Astrocyte (in vitro differentiated cells and primary cell): ENCODE measurements at places on chromosomes 7 and 10.

DNA sequence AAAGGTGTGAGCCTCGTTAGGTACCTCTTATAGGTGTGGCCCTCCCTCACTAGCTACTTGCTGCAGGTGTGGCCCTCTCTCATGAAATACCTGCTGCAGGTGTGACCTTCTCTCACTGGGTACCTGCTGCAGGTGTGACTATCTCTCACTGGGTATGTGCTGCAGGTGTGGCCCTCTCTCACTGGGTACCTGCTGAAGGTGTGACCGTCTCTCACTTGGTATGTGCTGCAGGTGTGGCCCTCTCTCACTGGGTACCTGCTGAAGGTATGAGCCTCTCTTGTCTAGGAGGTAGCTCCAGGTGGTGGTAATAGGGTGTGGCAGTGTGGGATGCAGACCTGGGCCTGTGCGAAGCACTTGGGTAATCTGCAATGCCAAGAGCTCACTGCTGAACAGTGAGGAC, 170.7 kb upstream of the PLPP4 start:
- no peak for DNase-seq

DNA sequence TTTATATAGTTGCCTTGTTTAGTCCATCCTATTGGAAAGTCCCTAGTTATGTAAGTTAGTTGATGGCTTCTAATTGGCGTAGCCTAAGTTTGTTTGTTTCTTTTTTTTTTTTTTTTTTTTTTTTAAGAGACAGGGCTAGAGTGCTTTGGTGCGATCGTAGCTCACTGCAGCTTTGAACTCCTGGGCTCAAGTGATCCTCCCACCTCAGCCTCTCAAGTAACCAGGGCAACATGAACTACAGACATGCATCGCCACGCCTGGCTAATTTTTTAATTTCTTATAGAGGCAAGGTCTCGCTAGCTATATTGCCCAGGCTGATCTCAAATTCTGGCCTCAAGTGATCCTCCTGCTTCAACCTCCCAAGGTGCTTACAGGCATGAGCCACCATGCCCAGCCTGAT, 7.1 kb downstream of the CSGALNACT2 start:
- DNase-seq, result no peak

DNA sequence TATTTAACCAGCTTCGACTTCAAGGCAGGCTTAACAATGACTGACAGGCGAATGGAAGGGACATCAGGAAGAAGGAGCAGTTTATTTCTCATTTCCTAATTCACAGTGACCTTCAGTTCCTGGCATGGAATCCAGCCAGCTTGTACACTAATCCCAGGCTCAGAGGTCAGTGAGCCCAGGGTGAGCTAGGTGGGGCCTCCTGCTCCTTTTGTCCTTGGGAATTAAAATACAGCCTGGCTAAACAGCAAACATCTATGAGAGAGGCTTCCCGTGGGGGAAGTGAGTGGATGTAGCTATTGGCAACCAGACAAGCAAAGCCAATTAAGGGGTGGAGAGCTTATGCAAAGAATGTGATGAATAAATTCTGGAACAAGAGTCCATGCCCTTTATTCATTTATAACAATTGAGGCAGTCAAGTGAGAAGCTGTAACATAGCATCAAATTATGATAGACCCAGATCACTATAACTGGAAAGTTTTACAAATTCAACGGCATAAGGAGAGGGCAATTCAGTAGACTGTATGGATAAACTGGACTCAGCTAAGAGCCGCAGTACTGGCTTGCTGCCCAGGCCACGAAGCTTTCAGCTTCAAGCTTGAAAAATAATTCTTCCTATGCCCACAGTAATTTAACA, 57.1 kb downstream of the STK17A start:
- peak; percentile 91 for DNase-seq

DNA sequence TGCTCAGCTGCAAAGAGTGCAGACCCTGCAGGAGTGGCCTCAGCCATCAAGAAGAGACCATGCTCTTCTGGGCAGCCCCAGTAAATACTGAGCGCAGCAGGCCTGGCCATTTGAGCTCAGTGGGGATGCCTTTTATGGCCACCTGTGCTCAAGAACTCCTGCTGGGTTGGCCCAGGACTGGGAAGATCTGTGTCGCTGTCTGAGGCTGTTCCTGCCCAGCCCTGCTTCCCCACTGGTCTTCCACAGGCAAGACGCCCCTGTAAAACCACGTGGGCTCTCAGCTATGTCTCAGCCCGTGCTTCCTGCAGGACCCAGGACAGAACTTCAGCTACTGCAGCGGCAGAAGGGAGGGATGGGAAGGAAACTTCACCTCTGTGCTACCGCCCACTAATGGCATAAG, 10.5 kb upstream of the PPIF start:
- no peak for DNase-seq

DNA sequence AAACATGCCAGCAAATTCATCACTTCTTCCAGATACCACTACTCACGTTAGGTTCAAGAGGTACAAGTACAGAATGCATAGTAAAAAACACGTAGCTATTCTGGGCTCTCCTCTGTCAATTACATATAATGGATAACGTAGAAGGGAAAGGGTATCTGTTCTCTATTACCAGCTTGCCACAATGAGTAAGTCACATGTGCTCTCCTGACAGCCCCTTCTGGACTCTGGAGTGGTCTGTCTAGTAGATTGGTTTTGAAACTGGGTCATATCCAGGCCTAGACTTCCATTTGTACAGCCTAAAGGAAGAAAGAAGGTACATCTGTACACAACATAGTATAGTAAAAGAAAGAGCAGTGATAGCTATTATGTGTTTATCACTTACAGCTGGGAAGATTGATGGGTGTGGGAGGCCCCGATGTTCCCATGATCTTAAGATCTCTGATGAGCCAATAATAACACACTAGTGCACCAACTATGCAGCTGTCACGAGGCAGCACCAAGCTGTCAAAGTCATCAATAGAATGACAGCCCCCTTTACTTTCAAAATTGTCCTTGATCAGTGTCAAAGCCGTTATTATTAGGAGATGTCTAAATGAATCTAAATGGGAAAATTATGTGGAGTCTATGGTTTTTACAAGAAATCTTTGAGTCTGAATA, 161.9 kb upstream of the AGK start:
- DNase-seq, result no peak

DNA sequence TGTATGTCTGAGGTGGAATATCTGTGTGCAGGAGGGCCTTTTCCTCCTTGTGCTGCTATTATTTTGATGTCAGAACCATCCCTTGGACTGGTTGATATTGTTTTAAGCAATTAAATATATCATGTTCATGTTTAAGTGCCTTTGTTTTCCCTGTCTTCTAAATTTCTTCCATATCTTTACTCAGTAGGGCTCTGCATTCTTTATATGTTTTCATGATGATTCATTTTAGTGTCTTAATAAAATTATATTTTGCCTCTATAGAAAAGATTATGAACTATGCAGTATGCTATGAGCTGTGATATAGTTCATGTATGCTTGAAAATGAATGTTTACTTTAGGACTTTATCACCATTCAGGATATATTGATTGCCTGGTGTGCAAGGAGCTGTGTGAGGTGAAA, 34.8 kb downstream of the AHR start:
- no peak for DNase-seq

DNA sequence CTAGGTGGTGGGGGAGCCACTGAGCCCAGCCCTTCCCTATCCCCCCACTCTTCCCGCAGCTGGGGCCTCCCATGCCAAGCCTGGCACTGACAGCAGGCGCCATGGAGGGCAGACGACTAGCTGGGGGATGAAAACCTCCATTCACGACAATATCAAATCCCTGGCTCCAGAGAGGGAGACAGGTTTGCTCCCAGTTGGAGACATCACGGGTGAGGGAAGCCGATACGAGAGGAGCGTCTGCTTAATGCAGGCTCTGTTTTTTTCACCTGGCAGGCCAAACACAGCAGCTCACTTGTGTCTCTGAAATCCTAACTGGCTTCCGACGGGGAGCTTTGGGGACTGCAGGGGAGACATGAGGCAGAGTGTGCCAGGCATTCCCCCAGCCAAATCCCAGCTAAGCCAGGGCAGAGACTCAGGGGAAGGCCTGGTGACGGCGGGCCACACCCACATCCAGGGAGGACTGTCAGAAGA, 307.4 kb upstream of the ZMIZ1 start:
- no peak for DNase-seq
